ENCODE measurements at places on chromosomes 13 and 19. TPM values are rescaled to one million over a fixed set of nuclear protein-coding genes. Genes with fewer than 3 reads are reported as not detected.

SERTM1 gene
- not detected for total RNA-seq

DAND5 gene
- 0.24 TPM for total RNA-seq

SLC5A5 gene
- 0.21 TPM for total RNA-seq

LAIR1 gene
- under 0.01 TPM for total RNA-seq

POLR2I gene
- total RNA-seq = 62.7 TPM

PLIN4 gene
- 8.7 TPM for total RNA-seq

STOML3 gene
- total RNA-seq = not detected

CALR3 gene
- total RNA-seq = not detected

GRIN3B gene
- 0.85 TPM for total RNA-seq

FCHO1 gene
- 4.7 TPM for total RNA-seq

MYO1F gene
- total RNA-seq = not detected

MYH14 gene
- 10.1 TPM for total RNA-seq

KLK1 gene
- not detected for total RNA-seq

DPF1 gene
- total RNA-seq = 0.96 TPM

TUBGCP3 gene
- total RNA-seq = 14.5 TPM

TMEM190 gene
- 0.96 TPM for total RNA-seq

SHD gene
- total RNA-seq = not detected

KL gene
- total RNA-seq = not detected
